Forelimb muscle (tissue), 1 donor: ENCODE measurements at places on chromosomes 5 and 9. TPM values are rescaled to one million over a fixed set of nuclear protein-coding genes. Genes with fewer than 3 reads are reported as not detected.

ADAMTS2 gene
- polyA plus RNA-seq = 33.0 TPM

SLC46A2 gene
- 0.10 TPM for polyA plus RNA-seq

PCDHB12 gene
- polyA plus RNA-seq = 2.5 TPM

ADGRD2 gene
- 0.08 TPM for polyA plus RNA-seq

HRH2 gene
- 0.90 TPM for polyA plus RNA-seq

BHMT2 gene
- polyA plus RNA-seq = 3.0 TPM

- DNase-seq = no peak
These were observed 23.3 kb downstream of the SAR1B start for GRCh38 chr5:134609232-134609851.

- DNase-seq = no peak
These were observed 499 bp upstream of the FCHSD1 start for GRCh38 chr5:141651728-141652105.

DNA sequence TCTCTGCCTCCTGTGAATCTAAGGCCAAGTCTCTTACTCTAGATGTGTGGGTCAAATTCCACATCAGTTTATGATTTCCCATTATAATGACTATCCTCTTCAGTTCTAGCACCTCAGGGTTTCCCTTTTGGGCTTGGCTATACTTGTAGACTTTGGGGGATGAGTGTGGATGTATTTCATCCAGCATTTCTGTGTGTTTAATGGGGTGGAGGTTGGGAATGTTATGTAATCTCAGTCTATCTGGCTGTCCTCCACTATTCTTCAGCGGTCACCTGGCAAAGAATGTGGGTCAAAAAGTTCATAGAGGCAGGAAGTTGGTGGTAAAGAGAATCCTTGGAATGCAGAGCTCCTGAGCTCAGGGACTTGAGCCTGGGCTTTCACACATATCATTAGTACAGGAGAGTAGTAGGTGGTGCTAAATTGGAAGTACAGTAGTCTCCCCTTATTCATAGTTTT is 64.9 kb downstream of the CFAP95 start:
- DNase-seq = no peak

GRCh38 chr9:5714501-5715401 is 85.8 kb downstream of the RIC1 start:
- no peak for DNase-seq

- DNase-seq = no peak
These were observed 60.2 kb upstream of the UNC5A start for GRCh38 chr5:176750144-176750543.

DNA sequence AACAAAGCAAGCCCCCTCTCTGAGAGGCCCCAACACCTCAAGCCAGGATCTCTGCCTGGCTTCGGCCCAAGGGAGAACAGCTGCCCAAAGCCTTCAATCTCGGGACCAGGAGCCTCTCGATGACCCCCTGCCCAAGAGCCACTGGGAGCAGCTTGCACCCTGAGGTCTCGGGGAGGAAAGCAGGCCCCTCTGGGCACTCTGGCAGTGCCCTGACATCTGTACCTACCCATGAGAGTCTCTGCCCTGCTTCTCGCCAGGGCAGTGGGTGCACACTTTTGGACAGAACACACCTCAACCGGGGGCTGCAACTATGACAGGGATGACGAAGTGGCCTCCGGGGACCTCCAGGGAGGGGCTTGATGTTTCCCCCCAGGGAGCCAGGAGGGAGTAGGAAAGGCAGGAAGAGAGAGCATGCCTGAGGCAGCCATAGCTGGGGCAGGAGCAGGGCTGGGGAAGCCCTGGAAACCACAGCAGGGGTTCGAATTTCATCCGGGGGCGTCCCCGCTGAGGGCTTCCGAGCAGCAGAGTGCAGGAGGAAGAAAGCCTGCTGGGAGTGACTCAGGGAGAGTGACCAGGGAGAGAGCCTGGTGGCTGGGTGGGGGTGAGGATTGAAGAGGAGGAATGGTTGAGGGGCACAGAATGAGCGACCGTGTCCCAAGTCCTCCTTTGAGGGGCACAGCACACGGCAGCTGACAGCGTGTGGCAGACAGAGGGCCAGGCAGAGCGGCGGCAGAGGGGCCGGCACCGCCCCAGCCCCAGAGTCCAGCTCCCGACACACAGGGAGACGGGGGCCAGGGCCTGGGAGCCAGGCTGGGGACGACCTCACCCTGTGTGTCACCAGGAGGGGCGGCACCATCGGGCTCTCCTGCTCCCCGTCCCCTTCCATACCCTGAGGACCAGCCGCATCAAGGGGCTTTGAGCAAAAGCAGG is 1.8 kb downstream of the LPCAT1 start:
- no peak for DNase-seq

GRCh38 chr5:56142233-56142613 is 90.9 kb downstream of the ANKRD55 start:
- no peak for DNase-seq

DNA sequence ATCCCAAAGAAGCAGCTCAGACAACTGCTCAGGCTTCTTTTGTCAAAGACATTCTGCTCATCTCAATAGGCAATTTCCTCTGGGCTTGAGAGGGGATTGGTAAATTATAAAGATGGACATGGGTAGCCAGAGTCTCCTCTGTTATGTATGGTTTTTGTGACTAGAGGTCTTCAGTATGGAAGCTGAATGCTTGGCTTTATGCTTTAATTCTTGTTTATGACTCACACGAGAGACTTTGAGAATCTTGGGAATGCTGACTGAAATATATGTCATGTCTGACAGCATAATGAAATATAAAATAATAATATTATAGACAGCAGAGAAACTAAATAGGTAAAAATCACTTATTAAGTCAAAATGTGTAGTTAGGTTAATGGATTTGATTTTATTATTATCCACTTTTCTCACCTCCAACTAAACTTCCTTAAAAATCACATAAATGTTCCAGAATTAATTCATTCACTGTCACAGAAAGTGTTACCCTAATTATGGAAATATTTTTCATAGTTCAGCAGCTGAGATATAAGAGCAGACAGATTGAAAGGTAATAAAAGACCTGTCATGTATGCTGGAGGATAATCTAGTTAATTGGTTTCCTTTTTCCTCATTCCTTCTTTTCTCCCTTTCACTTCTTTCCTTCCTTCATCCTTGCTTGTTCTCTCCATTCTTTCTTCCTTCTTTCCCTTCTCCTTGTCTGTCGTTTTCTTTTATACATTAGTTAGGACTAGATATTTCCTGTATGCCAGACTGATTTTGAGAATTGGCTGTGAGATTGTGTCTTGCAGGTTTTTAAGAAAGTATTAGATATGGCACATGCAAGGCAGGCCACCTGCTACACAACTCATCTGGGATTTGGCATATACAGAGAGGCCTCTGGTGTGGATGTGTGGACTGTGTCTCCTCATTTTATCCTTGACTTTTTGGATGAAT is 1866.1 kb upstream of the NUDT12 start:
- no peak for DNase-seq

GRCh38 chr5:17395106-17395880 is 102.7 kb upstream of the TAF11L2 start:
- DNase-seq = no peak

- DNase-seq = no peak
These were observed 115.7 kb downstream of the UGCG start for GRCh38 chr9:112012026-112012902.

DNA sequence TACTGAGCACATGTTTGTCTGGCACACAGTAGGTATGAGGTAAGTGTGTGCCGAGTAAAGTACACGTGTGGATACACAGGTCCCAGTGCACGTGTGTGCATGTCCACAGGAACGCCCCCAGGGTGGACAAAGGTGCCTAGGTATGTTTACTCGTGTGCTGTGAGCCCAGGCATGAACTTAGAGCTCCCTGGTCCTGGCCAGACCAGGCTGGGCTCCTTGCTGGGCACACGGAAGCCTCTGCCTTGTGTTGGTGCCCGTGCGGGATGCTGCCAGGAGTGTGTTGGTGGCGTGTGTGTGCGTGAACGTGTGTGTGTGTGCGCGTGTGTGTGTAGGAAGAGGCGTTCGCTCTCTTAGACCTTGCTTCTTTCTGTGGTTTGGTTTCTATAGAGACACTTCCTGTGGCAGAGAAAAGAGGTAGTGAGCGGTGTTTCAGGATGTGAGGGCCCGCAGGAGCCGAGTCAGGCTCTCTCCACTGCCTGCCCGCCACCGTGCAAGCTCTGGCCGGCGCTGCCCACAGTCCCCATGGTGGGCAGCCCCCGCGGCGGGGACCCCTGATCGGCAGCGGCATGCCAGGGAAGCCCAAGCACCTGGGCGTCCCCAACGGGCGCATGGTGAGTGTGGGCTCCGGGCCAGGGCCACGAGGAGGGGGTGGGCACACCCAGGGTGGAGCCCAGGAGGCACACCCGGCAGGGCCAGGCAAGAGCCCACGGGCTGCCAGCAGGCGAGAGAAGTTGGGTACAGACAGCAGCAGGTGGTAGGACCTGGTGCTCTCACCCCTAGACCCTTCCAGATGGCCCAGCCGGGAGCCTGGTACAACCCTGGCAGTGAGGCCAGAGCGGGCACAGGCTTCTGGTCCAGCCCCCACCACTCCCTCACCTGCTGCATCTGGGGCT is at the start of gene RGS14:
Gene RGS14, plus strand, starts transcription at position 466 of the 893 bp plus-strand sequence. Its CDS starts 101 bp downstream, at position 567.
- no peak for DNase-seq

DNA sequence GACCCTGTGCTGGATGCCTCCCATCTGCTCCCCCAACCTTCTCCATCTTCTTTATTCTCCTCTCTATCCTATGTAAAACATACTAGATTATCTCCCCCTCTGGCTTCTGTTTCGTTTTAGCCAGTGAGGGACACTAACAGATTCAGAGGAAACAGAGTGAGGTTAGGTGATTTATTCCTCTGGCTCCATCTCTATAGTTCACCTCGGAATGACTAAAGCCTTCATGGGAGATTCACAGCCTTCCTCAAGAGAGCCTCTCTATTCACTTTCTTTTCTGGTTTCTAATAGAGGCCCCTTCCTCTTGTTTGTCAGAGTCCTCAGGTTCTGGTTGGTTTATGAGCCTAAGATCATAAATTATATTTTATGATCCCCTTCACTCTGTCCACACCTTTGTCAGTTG is 633.1 kb upstream of the TYRP1 start:
- DNase-seq = no peak

GRCh38 chr5:133041157-133041784 is 10.5 kb upstream of the HSPA4 start:
- DNase-seq = no peak

DNA sequence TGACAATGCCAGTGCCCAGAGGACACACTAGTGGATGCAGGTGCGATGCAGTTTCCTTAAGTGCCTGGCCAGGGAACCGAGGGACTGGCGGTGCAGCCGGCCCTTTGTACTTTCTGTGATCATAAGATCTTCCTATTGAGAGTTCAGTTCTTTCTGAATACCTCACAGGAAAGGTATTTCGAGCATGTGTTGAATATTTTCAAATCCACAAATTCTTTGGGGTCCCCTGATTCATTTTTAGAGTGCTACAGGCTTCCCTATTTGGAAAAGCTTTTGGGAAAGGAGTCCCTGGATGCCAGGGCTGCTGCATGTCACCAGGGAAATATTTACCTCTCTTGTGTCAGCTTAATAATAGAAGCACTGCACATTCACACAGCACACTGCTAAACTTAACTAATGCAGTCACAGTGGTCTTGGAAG is 281.5 kb downstream of the GADD45G start:
- no peak for DNase-seq

DNA sequence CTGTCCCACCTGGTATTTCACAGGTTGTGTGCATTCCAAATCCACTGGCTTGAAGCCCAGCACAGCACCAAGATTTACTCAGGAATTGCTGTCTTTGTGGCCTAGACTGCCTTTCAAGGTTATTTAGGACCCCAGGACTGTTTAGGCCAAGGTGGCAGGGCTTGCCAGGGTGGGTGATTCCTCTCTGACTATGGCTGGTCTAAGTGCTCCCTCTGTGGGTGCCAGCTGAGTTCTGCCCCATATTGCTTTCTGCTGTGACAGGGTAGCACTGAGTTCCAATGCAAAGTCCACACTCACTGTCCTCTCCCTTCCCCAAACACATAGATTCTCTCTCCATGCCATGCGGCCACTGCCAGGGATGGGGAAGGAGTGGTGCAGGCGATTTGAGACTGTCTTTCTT is 318.2 kb downstream of the EFNA5 start:
- DNase-seq = no peak

- DNase-seq = no peak
These were observed 133.0 kb upstream of the IQGAP2 start for GRCh38 chr5:76269932-76270610.

DNA sequence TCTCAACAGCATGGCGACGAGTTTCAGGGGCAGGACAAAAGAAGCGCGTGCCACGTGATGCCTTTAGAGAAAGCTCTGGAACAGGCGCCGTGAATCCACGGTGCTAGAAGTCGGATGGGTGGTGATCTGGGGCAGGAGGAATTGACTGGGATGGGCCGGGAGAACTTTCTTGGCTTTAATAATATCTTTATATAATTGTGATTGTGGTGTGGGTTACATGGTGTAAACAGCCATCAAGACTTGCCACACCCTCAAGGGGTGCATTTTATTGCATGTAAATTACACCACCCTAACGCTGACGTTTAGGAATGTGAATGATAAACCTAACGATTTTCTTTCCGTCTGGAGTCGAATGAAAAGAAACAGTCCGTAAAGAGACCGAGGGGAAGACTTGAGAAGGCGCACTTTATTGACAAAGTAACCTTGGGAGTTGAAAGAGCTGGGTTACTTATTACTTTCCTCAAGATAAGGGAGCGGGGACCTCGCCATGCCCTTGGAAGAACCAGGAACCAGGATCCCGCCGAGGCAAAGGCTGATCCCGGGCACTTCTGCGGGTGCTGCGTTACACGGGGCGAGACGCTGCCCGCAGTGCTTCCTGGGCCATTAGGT is 8.5 kb downstream of the NRARP start:
- DNase-seq = no peak

DNA sequence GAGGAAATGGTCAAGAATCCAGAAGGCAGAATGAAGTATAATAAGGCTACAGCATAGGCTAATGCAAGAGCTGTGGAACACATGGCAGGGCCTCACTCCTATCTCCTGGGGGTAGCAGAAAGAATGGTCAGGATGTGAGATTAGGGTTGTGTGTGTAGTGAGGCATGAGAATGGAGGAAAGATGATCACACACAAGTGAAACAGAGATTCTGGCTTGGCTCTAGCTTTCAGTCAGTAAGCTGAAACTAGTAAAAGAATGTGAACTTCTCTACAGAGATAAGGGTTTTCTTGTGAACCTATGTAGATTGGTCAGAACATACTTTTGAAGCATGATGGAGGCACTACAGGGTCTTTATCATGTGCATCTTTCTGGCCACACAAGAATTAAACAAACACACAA is 298.8 kb downstream of the ASTN2 start:
- no peak for DNase-seq

DNA sequence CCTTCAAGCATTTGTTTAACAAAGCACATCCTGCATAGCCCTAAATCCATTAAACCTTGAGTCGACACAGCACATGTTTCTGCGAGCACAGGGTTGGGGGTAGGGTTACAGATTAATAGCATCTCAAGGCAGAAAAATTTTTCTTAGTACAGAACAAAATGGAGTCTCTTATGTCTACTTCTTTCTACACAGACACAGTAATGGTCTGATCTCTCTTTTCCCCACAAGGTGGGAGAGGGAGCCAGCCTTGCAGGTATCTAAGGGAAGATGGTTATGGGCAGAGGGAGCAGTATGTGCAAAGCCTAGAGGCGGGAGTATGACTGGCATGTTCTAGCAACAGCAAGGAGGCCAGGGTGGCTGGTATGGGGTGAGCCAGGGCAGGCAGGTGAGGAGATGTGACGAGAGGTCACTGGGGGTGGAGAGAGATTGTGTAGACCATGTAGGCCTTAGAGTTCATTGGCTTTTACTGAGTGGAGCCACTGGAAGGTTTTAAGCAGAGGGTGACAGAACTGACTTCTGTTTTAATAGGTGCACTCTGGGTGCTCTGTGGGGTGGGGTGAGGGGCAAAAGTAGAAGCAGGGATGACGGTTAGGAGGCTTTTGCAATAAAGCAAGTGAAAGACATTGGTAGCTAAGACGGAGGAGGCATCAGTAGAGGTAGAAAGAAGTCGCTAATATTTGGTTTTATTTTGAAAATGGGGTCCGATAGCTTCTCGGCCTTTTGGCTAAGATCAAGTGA is 5.1 kb upstream of the RPS14 start:
- no peak for DNase-seq
